ENCODE measurements at places on chromosomes 4 and X.

DNA sequence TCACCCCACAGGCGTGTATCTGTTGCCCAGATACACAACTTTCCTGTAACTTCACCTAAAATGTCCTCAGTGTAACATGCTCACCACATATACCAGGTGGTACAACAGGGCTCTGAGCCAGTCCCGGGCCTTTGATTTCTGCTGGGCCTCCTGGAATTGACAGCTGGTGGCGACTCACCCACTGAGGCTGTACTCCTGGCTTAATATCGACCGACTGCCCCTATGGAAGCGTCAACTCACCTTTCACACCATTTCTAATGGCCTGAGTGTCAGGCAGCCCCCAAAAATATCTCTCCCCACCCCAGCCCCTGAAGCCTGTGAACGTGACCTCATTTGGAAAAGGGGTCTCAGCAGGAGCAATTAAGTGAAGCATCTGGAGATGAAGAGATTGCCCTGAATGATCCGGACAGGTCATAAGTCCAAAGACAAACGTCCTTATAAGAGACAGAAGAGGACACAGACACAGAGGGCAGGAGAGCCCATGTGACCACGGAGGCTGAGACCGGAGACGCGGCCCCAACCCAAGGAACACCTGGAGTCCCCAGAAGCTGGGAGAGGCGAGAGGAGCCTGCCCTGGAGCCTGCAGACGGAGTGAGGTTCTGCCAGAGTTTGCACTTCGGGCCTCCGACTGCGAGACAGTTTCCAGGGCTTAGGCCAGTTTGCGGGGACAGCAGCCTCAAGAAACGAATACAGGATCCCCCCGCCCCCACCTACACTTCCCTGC, 12.6 kb upstream of the MXD4 start:
- no peak for DNase-seq

DNA sequence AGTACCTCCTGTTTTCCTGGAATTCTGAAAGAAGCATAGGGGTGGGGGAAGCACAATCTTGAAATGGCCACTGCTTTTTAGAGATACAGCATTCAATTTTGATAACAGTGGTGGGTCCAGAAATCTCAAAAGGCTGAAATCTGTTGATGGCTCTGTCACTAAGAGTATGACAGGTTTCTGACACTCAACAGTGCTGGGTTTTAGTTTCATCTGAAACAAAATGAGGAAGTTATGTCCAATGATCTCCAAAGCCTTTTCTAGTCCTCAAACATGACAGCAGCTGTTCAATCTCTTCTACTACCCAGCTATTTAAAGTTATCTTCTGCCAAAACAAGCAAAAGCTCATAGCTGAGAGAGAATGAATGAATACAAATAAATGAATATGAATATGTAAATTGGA, 110.5 kb downstream of the IL1RAPL1 start:
- no peak for DNase-seq

DNA sequence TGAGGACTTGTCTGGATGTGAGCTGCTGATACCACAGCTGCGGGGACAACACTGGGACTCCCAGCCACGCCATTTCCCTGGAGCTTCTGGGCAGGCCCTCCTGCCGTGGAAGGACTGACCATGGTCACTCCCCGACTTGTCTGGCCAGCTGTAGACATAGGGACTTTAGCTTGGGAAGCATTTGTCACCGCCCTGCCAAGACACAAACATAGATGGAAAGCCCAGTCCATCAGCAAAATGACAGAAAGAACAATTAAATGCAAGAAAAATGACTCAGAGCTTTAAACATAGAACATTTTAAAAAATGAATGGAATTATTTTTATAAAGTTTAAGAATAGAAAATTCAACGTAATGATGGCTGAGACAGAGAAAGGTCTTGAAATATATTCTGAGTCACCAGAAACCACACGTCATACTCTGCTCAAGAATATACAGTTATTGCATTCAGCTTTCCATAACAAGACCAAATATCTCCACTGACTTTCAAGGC, 107.6 kb upstream of the CBR4 start:
- DNase-seq = no peak

DNA sequence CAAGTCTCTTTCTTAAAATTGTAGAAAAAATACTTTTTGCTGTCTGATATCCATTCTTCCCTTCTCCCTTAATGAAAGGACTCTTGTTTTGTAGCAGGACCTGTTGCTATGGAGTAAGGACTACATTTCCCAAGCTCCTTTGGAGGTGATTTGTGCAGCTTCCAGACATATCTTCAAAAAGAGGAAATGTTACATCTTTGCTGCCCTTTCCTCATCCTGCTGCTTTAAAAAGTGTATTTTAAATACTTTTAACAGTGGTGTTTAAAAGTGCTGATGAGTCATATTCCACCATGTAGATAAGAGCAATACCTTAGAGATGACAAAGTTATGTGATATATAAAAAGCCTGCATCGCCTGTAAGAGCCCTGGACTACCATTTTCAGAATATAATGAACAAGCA, 98.7 kb downstream of the CFAP299 start:
- no peak for DNase-seq

DNA sequence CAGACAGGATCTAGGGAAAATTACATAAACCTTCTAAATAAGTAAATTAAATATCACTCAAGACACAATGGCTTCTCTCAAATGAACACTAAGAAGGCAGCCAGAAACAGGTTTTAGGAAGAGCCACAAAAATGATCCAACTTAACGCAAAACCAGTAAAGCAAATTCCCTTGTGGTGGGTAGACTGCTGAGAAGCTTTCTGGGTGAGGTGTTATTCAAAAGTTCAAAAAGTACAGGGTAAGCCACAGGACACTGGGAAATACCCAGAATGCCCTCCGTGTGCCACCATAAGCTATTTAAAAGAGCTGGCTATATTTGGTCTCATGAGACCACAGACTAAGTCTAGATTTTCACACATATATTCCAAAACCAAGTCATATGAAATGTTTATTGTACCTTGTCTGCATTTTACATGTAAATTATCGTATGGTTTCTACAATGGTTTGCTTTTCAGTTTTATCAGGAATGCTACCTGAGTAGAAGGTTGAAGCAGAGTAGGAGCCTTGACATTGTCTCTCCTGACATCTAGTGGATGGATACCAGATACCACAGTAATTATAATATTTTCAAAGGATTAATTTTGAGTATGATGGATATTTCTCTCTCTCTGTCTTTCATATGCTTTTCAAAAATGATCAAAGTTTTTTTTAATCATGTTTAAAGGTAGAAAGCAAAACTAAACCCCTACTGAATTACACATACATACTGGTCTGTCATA, 109.3 kb upstream of the KLHL13 start:
- no peak for DNase-seq

GRCh38 chrX:109732807-109733612, at the start of gene ACSL4:
Gene ACSL4 (minus strand): TSS chrX:109733257. CDS start chrX:109683363, 49,894 bp downstream.
- peak; percentile 88 for DNase-seq

GRCh38 chr4:44916411-44916810, 190.1 kb upstream of the GNPDA2 start:
- DNase-seq = no peak

DNA sequence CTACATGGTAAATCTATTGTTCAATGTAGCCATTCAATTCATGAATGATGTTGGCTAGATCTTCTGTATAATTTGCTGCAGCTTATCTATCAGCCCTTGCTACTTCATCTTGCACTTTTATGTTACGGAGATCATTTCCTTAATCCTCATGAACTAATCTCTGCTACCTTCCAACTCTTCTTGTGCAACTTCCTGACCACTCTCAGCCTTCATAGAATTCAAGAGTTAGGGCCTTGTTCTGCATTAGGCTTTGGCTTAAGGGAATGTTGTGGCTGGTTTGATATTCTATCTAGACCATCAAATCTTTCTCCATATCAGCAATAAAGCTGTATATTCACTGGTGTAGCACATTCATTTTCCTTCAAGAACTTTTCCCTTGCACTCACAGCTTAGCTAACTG, 36.7 kb upstream of the MAP9 start:
- DNase-seq = no peak

GRCh38 chrX:51496501-51497291, at the start of gene NUDT11:
Gene NUDT11 (minus strand): TSS chrX:51496592. CDS start chrX:51496444, 148 bp downstream.
- peak; percentile 54 for DNase-seq

GRCh38 chrX:17635231-17635630, 102.1 kb upstream of the SCML1 start:
- no peak for DNase-seq

DNA sequence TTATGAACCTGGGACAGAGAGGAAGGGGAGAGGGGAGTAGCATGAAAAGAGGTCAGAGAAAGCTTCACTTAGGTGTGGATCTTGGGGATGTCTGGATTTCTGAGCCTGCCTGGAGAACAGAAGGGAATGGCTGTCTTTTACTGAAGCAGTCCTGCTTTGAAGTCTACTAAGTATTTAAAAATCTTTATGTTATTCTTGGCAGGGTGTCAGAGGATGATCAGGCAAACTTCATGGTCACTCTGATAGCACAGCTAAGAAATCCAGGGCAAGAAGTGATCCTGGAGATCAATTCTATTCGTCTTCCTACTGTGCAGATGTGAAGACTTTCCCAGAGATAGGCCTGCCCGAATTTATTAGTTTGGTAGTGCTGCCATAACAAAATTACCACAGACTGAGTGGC, 464.4 kb upstream of the BOD1L1 start:
- no peak for DNase-seq

GRCh38 chr4:86054286-86055032, 305.4 kb downstream of the MAPK10 start:
- DNase-seq = no peak

GRCh38 chr4:3471098-3471760, 8.1 kb downstream of the DOK7 start:
- DNase-seq = no peak

DNA sequence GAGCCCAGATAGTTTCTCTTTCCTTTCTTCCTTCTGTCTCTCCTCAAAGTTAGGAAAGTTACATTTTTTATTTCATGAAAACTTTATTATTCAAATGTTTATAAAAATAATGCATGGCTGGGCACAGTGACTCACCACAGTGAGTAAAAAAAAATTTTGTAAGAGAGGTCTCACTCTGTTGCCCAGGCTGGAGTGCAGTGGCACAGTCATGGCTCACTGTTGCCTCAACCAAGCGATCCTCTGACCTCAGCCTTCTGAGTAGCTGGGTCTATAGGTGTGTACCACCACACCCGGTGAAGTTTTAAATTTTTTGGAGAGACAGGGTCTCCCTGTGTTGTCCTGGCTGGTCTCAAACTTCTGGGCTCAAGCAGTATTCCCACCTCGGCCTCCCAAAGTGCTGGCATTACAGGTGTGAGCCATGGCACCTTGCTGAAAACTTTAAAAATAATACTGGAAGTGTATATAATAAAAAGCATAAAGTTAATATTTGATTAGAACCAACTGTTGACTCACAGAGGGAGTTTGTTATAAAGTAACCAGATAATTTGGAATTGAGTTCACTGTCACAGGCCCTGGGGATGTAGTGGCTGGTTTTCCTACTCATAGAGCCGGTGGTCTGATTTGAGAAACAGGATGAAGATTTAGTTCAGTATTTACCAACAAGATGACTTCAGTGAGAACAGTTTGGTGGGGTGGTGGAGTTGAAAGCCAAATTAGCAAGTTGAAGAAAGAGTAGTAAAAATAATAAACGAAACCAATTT, 18.0 kb downstream of the CMC4 start:
- DNase-seq = no peak

GRCh38 chr4:168516841-168517240, 20.0 kb downstream of the PALLD start:
- DNase-seq = no peak

DNA sequence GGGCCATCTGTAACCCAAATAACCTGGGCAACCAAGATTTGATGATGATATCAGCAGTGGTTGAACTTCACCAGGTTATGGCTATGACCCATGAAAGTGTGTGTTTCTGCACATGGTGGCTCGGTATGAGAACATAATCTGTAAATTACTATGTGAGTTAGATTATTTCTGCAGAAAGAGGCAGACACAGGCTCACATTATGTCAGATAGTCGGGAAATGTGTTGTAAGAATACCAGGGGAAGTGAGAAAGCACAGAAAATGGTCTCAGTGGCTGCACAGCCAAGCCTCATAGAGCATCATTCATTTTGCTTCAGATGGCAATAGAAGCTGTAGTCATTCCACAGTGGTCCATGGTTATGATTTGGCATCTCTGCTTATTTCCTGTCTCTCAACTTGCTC, 63.0 kb upstream of the RBPJ start:
- DNase-seq = no peak

- DNase-seq = no peak
Measured at GRCh38 chrX:129566073-129566472, 26.0 kb downstream of the OCRL start.

GRCh38 chr4:184887333-184887732, 61.6 kb upstream of the ACSL1 start:
- no peak for DNase-seq

GRCh38 chr4:145308598-145308997, 128.2 kb upstream of the OTUD4 start:
- no peak for DNase-seq

GRCh38 chrX:131288738-131289511, at the start of gene IGSF1:
Gene IGSF1 (minus strand): TSS chrX:131289306. CDS start chrX:131286674, 2,632 bp downstream.
- DNase-seq = no peak

DNA sequence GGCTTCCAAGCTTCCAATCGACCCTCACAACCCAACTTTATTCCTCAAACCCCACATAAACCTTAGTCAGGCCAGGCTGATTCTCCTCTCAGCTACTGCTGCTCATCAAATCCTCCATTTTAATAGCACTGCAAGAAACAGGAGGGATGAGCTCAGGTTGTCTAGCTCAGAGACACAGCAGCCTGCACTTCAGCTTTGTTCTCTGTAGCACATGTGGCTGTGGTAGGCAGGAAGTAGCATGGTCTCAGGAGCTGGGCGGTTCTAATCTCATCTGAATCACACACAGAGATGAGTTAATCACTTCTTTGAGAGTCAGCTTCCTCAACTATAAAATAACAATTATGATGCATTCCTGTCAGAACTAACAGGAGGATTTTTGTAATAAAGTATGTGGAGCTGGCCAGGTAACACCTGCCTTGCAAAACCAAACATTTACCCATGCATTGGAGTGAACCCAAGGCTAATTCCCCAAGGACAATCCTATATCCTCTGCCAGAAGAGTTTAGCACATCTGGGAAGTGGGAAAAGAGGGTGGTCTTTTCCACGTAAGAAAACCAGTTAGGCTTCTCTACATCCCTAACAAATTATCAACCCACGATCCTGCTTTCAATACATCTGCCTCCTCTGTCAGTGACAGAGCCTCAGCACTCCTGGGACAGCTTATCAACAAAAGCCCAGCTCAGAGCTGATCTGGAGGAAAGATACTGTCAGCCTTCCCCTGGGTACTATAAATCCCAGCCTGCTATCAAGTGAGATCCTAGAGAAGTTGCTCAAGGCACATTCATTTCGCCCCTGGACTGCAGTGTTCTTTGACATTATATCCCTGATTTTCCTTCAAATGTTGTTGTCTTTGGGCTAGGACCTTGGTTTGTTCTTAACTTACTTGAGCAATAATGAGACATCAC, 32.8 kb downstream of the ELOVL6 start:
- DNase-seq = peak; percentile 46

GRCh38 chrX:17596546-17597205, 140.6 kb upstream of the SCML1 start:
- no peak for DNase-seq

GRCh38 chrX:39839371-39839770, 258.4 kb downstream of the BCOR start:
- no peak for DNase-seq

GRCh38 chr4:24482871-24483270, 101.5 kb downstream of the DHX15 start:
- no peak for DNase-seq

- DNase-seq = no peak
Measured at GRCh38 chr4:168507178-168507815, 10.4 kb downstream of the PALLD start.
